Stimulated activated CD4-positive, alpha-beta T cell treated with anti-CD3 and anti-CD28 coated beads, Interleukin-15, amount 100 ng/mL, for 48 hours (primary cell): ENCODE measurements at places on chromosomes 12 and 14.
A peak's percentile ranks its signal among the peaks of the same experiment; 100 is the strongest.

DNA sequence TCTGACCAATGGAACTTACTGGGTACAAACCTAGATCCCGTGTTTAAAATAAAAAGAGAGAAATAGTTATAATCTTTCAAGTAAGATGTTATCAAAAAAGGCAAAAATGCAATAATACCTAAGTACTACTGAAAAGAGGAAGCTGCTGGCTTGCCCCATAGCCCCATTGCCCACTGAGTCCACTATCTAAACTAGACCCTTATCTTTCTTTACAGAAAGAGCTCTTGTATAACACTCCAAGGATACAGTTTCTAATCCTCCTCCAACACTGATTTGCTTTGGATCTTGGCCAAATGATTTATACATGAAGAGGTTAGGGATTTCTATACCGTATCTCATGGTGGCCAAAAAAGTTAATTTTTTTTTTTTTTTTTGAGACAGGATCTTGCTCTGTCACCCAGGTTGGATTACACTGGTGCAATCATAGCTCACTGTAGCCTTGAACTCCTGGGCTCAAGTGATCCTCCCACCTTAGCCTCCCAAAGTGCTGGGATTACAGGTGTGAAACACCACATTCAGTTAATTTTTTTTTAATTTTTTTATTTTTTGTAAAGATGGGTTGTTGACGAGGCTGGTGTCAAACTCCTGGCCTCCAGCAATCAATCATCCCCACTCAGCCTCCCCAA is 2.6 kb downstream of the GXYLT1 start:
- no peak for DNase-seq

DNA sequence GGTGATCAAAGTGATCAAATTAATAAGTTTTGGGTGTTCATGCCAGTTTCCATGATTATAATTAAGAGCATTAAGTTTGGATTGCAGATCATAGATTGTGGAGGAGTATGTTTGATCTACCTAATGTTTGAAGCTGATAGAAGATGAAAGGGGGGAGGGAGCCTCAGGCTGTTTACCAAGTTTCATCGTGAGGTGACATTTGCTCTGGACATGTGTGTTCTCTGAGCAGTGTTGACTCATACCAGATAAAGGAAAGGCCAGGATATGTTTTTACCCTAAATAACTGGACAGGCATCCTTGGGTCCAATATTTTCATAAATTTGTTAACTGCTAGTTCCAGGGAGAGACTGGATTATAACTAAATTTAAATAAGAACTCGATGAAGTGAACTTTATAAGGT is 3.5 kb upstream of the SEL1L start:
- DNase-seq, result no peak

- no peak for DNase-seq
These were observed 850 bp downstream of the SMOC1 start for GRCh38 chr14:69880044-69880487.

- DNase-seq, result peak; percentile 33
These were observed 14.1 kb downstream of the FBXW8 start for GRCh38 chr12:116924558-116925453.

GRCh38 chr14:51653079-51653774 is 1.5 kb downstream of the FRMD6 start:
- DNase-seq, result no peak

GRCh38 chr12:90909069-90909770 is 45.8 kb downstream of the CCER1 start:
- DNase-seq, result no peak

GRCh38 chr14:25944020-25944419 is 653.8 kb downstream of the NOVA1 start:
- no peak for DNase-seq

DNA sequence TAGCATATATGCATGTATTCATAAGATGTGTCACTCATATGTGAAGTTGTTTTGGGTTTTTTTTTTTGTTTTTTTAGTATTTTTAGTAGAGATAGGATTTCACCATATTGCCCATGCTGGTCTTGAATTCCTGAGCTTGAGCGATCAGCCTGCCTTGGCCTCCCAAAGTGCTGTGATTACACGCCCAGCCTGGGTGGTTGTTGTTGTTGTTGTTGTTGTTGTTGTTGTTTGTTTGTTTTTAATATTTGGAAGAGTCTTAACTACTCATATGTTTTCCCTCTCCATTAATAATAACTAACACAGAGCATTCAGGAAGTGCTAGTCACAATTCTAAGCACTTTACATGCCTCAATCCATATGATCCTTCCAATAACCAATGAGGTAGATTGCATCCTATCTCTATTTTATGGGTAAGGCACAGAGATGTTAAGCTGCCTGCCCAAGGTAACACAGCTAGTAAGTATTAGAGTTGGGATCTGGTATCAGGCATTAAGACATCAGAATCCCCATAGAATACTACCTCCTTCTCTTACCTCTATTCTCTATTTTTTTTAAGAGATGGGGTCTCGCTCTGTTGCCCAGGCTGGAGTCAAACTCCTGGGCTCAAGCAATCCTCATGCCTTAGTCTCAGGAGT is 27.6 kb downstream of the SLC25A21 start:
- no peak for DNase-seq

GRCh38 chr14:64723691-64724577 is 19.7 kb downstream of the PLEKHG3 start:
- no peak for DNase-seq

GRCh38 chr12:89947437-89948270 is 239.0 kb upstream of the ATP2B1 start:
- no peak for DNase-seq

- DNase-seq, result no peak
These were observed 24.8 kb downstream of the LRRIQ1 start for GRCh38 chr12:85060916-85061315.

DNA sequence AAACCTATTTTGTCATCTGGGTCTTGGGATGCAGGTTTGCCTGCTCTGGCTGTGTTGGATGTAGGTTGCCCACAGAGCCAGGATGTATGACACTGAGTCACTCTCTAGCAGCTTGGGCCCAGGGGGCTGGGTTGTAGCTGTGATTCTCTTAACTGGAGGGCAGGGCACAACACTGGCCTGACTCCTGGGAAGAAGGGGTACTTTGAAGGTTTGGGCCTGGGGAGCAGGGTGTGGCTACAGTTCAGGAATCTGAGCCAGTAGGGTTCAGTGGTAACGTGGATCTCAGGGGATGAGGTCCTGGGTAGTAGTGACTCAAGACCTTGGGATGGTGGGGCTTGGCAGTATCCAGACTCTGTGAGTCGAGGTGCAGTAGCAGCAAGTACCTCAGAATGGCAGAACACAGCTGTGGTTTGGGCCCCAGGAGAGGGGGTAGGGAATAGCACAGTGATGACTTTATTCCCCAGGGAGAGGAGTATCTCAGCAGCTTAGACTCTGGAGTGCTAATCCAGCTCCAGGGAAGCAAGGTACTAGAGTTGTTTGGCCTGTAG is 25.7 kb downstream of the TBC1D15 start:
- no peak for DNase-seq

GRCh38 chr14:22220427-22220826 is 368.6 kb downstream of the DAD1 start:
- no peak for DNase-seq

DNA sequence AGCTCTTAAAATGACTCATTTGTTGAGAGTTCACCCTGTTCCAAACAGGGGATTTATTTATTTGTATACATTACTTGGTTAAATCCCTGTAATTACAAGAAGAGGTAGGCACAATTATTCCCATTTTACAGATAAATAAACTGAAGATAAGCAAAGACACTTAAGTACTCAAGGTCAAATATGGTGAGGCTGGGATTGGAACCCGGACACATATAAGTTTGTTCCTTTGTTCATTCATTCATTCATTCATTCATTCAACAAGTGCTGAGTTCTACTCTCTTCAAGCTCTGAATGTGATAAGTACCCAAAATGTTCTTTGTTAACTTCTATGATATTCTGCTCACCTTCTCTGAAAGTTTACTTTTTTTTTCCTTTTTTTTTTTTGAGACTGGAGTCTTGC is 2.4 kb upstream of the TRIM9 start:
- no peak for DNase-seq

DNA sequence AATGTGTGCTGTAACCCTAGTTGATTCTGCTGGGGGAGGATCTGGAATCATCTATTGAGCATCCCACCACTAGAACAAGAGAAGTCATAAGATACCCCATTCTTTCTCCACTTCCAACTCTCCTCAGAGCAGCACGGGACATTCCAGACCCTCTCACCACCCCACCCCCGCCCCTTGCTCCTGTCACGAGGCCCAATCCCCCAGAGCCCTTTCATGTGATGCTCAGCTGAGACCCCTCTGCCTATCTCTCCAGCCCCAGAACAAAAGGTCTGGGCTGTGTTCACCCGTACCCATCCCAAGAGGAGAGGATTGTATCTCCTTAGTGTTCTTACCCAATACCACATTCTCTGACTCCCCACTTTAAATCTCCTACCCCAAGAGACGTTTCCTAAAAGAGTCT is 602 bp downstream of the PMEL start:
- no peak for DNase-seq

DNA sequence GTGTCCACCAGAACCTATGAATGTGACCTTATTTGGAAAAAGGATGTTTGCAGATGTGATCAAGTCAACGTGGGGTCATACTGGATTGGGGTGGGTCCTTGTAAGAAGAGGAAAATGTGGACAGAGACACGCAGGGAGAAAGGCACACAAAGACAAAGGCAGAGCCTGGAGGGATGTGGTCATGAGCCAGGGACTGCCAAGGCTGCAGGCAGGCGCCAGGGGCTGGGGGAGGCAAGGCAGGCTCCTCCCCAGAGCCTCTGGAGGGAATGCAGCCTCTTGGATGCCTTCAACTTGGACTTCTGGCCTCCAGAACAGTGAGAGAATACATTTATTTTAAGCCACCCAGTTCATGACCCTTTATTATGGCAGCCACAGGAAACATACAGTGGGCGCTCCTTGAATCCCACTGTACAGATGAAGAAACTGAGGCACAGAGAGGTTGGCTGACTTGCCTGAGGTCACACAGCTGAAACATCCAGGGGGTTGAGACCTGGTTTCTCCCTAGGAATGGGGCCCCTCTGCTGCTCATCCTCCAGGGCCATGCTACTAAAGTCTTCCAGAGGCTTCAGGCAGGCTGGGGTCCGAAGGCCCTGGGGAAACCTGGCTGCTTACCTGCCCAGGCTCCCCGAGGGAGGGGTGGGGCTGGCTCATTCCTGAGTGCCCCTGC is 99.7 kb downstream of the RFLNA start:
- DNase-seq, result no peak

DNA sequence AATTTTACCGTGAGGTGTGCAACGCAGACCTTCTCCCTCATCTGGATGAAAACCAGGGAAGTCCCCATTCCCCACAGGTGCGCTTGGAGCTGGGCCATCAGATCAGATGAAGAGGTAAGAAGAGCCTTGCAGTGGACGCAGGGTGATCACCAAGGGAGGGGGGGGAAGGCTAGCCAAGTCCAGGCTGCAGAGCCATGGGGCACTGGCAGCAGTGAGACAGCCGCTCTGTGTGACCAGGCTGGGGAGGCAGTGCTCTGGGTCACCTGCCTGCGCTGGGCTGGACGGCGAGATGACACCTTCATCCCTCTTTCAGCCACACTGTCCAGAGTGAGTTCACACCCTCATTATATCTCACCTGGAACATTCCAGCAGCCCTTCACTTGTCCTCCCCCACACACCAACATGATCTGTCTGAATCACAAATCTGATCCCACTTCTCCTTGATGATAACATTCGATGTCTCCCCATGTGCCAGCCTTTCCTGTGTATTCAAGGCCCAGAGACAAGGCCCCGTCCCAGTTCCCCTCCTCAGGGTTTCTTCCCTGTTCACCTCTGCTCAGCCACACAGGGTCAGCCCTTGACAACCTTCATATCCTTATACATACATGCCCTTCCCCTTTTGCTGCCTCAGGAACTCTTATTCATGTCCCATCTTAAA is 65.9 kb upstream of the VASH1 start:
- DNase-seq, result no peak

DNA sequence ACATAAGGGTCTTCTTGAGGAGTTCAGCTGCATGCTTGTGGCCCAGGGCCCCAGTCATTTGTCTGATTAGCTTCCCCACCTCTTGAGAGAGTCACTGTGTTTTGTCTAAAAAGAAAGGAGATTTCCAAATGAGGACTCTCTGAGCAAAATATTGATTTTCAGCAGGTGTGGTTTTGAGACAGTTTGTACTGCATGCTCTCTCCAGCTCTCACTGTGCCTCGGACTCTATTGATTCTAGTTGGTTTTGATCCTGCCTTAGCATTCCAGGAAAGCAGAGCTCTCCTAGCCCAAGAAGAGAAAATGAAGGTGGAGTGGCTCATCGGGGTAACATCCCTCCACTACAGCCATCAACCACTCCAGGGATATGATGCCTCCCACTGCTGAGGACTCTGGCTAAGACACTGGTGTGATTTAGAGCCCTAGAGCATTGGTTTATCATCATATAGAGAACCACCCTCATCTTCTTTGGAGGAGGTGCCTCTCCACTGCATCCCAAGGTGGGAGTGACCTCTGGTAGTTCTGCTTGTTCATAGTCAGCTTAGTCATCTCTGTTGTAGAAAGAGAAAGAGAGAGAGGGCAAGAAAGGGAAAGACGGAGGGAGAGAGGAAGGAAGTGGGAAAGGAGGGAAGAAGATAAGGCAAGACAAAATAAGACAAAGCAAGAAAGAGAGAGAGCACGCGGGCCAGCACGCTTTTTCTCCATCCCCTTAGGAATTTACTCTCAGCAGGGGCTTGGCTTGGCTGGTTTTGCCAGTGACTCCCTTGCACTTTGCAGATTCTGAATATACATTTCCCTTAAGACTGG is 365.6 kb downstream of the DPF3 start:
- no peak for DNase-seq

- no peak for DNase-seq
These were observed 198.0 kb upstream of the RTL1 start for GRCh38 chr14:101101456-101102056.

- no peak for DNase-seq
These were observed 454.4 kb downstream of the VRK1 start for GRCh38 chr14:97251491-97252155.

GRCh38 chr14:52850451-52850909 is 59.1 kb upstream of the GNPNAT1 start:
- no peak for DNase-seq

DNA sequence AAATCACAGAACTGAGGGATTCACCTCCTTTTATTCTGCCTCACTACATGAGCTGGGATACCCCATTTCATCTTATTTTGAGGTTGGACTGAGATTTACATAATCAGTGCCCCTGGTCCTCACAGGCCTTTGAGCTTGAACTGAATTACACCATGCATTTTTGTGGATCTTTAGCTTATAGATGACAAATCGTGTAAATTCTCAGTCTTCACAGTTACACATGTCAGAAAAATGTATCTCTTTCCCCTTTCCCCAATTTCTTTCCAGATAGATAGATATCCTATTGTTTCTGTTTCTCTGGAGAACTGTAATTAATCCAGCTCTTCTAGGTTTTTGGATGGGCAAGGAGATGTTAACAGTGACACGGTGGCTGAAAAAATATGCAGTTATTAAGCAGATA is 1778.9 kb upstream of the SEL1L start:
- DNase-seq, result no peak

- no peak for DNase-seq
These were observed 44.1 kb downstream of the WSCD2 start for GRCh38 chr12:108173160-108173559.
